ENCODE measurements at places on chromosomes 1 and 21.

- no peak for DNase-seq
Measured at GRCh38 chr1:6491081-6491449, 402 bp downstream of the PLEKHG5 start.

GRCh38 chr1:153630384-153630783 is 2.1 kb downstream of the S100A1 start:
- DNase-seq: no peak

DNA sequence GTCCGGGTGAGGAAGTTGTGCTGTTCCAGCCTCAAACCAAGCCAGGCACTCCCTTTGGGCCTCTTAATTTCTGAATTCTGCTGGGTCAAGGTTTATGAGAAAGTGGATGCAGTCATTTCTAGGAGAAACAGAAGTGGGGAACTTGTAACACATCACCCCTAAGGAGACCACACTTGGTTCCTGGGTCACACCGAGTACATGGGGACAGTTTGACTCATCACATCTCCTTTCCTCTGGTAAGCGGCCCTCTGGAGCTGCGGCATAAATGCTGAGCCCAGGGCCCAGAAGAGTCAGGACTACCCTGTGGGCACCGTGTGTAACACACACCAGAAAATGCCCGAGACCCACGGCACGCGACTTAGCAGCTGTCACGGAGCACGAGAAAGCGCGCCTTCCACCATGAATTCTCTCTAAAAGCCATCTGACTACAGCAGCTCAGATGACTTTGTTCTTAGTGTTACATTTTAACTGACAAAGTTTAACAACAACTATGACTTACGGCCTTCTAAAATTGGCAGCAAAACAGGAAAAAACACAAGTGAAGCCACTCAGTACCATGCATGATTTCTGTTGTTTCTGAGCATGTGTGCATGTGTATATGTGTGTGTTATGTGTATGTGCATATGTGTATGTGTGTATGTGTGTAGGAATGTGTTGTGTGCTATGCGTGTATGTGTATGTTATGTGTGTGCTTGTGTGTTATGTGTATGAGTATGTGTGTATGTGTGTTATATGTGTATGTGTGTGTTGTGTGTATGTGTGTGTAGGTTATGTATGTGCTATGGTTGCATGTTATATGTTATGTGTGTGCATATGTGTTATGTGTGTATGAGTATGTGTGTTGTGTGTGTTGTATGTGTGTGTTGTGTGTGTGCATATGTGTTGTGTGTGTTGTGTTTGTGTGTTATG is 50.8 kb downstream of the TOMM20 start:
- no peak for DNase-seq

GRCh38 chr1:93774707-93775106 is 93.1 kb upstream of the BCAR3 start:
- DNase-seq: no peak

GRCh38 chr21:25186273-25186672 is 421.0 kb downstream of the MRPL39 start:
- no peak for DNase-seq

GRCh38 chr1:67528141-67528540 is 97.9 kb upstream of the SERBP1 start:
- DNase-seq: no peak

DNA sequence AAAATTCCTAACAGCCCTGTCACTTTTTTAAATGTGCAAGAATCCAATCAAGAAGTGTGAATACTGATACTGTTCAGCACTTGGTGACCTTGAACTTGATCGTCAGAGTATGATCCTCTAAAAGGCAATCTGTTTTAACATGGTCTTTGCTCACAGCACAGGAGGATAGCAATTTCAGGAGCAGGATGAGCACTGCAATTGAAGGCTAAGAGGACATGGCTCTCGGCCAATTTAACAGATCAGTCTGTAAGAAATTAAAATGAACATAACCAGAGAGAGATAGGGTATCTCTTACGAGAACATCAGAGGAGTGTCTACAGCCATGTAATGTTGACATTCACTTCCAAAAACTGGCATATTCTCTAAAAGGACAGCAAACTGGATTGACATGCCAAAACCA is 243.1 kb downstream of the LTN1 start:
- no peak for DNase-seq

DNA sequence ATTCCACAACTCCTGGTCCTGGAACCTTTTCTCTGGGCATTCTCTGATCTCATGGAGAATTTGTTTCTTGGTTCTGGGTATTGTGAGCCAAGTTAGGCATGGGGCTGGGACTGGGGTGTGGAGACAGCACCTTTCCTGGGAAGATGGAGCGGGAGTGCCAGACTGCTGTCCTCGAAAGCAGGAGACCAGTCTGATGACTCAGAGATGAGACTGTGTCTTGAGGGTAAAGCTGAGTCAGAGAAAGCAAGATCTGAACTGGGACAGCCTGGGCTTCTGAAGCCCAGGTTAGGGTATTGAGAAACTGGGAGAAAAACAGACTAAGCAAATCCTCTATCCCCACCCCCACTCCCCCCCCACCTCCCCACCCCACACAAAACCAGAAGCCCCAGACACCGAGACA is 2.2 kb upstream of the KANK4 start:
- DNase-seq: no peak

- DNase-seq: no peak
Measured at GRCh38 chr1:110727246-110727645, 52.5 kb upstream of the KCNA3 start.

- DNase-seq: no peak
Measured at GRCh38 chr1:118995312-118996016, 7.3 kb upstream of the TBX15 start.

DNA sequence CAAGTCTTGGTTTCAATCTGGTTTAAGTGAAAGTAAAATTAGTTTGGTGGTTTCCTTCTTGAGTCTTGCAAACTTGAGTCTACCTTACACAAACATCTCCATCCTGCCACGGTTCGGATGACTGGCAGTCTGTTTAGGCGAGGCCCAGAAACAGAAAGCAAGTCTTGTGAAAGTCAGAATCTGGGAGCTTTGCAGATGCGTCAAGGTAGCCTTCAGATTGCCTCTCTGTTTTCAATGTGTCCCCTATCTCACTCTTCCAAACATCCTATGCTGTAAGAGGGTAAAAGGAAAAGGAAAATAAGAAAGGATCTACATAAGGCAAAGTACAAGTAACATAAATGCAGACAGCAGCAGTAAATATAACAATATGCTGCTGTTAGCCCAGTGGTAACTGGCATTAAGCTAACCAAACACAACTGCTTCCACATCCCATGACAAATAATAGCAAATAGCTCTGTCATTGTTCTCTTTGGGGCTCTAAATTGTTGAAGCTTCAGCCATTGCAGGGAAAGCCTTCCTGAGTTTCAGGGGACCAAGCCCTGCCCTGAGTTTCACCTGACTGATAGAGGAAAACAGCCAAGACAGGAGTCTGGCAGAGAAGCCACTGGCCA is 26.2 kb upstream of the C1orf105 start:
- no peak for DNase-seq

- no peak for DNase-seq
Measured at GRCh38 chr1:221001167-221001566, 121.9 kb downstream of the HLX start.

- DNase-seq: no peak
Measured at GRCh38 chr1:5737081-5737480, 255.1 kb downstream of the NPHP4 start.

GRCh38 chr1:24567792-24568388 is 12.0 kb downstream of the NCMAP start:
- DNase-seq: no peak

- no peak for DNase-seq
Measured at GRCh38 chr1:112359961-112360767, 35.9 kb upstream of the CTTNBP2NL start.

DNA sequence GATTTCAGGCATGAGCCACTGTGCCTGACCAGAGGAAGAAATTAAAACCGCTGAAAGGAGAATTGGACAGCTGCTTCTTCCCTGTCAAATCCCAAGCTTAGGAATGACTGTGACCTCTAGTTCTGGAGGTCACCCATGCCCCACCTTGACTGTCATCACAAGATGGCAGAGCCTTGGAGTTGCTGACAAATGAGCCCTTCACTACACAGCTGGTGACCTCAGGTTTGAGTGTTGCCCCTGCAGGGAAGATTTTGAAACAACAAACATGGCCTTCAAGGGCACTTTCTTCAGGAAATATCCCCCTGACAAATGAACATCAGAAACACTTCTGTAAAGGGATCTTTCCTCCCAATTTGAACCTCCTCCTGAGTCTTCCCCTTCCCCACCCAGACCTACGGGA is 6.9 kb upstream of the SLC45A3 start:
- DNase-seq: no peak

- DNase-seq: no peak
Measured at GRCh38 chr1:232655028-232655745, 25.3 kb upstream of the SIPA1L2 start.

- DNase-seq: no peak
Measured at GRCh38 chr1:221630236-221630635, 111.7 kb downstream of the DUSP10 start.

GRCh38 chr1:43954036-43954435 is 7.3 kb downstream of the IPO13 start:
- DNase-seq: no peak

DNA sequence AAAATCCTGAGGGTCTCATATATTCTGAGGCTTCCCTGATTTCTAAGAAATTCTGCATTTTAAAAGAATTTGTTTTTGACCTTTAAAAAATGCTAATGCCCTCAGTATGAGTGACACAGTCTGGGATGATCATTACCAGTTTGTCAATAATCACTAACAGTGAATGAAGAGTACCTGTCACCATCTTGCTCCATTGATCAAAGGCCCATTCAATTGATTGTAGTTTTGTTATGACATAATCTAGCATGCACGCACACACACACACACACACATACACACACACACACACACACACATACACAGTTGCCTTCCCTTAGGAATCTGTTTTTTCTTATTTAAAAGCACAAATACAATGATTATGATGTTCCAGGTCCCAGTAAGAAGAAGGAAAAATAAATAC is 250.4 kb downstream of the NFIA start:
- DNase-seq: no peak

DNA sequence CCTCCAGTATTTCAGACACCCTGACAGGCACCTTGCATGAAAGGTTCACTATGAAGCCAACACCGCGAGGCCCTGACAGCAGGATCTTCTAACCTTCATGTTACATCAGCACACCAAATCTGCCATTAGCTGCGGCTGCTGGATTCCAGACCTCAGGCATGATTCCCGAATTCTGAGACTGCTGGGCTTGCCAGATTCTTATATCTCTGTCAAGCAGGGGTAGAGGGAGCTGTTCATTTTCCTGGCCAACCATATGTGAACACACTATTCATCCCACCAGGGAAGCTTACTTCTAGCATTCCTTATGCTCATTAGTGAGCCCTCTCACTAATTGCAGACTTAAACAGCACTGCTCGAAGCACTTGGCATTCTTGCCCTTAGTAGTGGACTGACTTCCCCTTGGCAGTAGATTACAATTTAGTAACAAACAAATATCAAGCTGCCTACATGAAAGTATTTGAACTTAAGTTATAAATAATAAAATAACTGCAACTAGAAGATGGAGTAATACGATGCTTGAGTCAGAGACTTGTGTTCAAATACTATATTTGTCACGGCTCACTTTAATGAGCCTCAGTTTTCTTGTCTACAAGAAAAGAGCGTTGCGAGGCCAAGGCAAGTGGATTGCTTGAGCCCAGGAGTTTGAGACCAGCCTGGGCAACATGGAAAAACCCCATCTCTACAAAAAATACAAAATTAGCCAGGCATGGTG is 43.3 kb downstream of the NID1 start:
- DNase-seq: no peak

DNA sequence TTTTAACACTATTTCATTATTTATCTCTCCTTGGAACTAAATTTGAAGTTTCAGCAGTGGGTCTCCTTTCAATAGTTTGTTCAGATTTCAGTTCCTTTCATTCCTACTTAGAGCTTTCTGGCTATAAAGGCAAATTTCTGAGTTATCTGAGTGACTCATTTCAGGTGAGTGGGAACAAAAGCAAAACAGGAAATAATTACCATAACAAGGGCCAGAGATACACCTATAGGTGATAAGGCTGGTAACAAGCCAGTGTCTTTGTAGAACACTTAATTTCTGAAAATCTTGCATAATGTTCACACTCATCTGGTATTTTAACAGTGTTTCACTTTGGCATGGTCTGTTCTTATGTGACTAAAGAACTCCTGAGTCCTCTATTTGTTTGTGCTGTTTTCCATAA is 64.5 kb upstream of the PRRC2C start:
- no peak for DNase-seq

GRCh38 chr1:218760601-218761570 is 412.8 kb upstream of the LYPLAL1 start:
- no peak for DNase-seq

- DNase-seq: peak; percentile 80
Measured at GRCh38 chr1:178066908-178067614, 26.8 kb upstream of the RASAL2 start.

DNA sequence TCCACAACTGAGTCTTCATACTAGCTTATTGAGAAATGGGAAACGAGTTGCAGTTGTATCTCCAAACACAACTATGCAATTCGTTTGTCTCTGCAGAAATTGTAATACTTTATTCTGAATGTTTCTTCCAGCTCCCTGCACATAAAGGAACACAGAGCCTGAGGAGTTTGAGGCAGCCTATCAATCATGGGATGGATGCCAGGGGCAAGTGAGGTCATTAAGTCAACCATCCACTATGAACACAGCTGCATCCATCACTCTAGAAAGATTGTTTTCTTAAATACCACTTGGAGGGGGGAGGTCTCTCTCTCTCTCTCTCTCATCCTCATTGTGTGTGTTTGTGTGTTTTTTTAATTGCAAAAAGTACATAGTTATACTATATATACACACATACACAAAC is 2.9 kb upstream of the PSMB2 start:
- no peak for DNase-seq

DNA sequence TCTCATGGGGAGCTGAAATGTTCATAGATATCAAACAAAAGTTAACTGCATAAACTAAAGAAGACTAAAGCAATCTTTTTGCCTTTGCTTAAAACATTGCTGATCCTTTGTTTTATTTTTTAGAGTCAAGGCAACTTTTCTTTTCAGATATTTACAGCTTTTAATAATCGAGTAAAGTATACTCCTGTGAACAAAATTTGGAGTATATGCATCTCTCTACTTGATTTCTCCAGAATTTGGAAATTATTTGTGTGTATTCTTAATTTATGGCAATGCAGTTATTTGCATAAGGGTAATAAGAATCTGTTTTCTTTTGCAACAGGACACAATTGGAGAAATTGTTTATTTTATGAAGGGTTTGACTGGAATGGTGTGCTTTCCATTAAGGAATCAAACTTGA is 4.2 kb upstream of the AQP10 start:
- no peak for DNase-seq

GRCh38 chr1:217535601-217536377 is 95.1 kb downstream of the GPATCH2 start:
- DNase-seq: no peak
